Activated CD4-positive, alpha-beta T cell treated with anti-CD3 and anti-CD28 coated beads for 36 hours (primary cell): ENCODE measurements at places on chromosomes 4 and X. TPM values are rescaled to one million over a fixed set of nuclear protein-coding genes. Genes with fewer than 3 reads are reported as not detected.

DNA sequence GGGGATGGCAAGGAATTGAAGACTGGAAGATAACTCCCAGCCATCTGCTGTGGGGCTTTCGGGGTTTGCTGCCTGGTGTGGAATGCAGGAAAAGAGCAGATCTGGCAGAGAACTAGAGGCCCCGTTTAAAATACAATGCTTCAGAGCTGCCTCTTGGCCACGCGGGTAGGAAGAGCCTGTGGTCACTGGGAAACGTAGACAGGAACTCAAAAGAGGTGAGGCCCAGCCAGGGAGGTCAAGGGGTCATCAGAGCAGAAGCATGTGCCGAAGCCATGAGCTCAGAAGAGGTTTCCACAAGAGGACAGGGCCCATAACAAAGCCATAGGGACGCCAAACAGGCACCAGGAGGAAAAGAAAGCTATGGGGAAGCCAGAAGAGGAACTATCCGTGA is 14.5 kb upstream of the STS start:
- H3K4me1 ChIP-seq, result peaks cover 31% of the 10 kb centered on the region
- H3K4me3 ChIP-seq, result no peak overlapping the region
- no peaks in the 10 kb centered on the region for H3K27me3 ChIP-seq

DNA sequence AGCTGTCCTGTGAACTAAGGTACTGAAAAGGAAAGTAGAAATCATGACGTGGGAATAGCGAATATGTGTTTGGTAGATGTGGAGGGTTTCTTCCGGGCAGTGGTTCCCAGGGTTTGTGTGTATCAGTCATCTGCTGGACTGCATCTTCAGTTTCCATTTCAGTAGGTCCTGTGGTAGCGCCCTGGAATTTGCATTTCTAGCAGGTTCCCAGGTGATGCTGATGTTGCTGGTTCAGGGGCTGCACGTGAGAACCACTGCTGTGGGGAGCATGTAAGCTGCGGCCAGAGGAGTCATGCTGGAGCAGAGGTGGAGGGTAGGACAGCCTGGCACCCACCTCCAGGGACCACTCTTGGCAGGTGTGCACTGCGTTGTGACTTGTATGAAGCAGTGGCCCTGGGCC is 47.1 kb downstream of the ARHGAP10 start:
- H3K4me1 ChIP-seq, result peaks cover 29% of the 10 kb centered on the region
- H3K27me3 ChIP-seq, result no peaks in the 10 kb centered on the region
- no peak for DNase-seq
- H3K27ac ChIP-seq, result no peak overlapping the region
- no peak overlapping the region for H3K4me3 ChIP-seq

- H3K27me3 ChIP-seq, result no peaks in the 10 kb centered on the region
- no peaks in the 10 kb centered on the region for H3K4me1 ChIP-seq
- H3K36me3 ChIP-seq, result no peaks in the 10 kb centered on the region
- H3K4me3 ChIP-seq, result no peak overlapping the region
These were observed 78.3 kb downstream of the AR start for GRCh38 chrX:67622053-67622585.

GRCh38 chrX:129748305-129748704 is 9.5 kb downstream of the XPNPEP2 start:
- H3K27me3 ChIP-seq, result no peaks in the 10 kb centered on the region
- H3K36me3 ChIP-seq, result no peaks in the 10 kb centered on the region
- DNase-seq, result no peak
- H3K4me3 ChIP-seq, result no peak overlapping the region
- peaks cover 20% of the 10 kb centered on the region for H3K4me1 ChIP-seq
- H3K27ac ChIP-seq, result no peak overlapping the region

- H3K27me3 ChIP-seq, result no peaks in the 10 kb centered on the region
- H3K36me3 ChIP-seq, result peaks cover 22% of the 10 kb centered on the region
- no peak overlapping the region for H3K4me3 ChIP-seq
- DNase-seq, result no peak
These were observed 17.9 kb downstream of the COQ2 start for GRCh38 chr4:83266689-83267088.

- H3K4me3 ChIP-seq, result no peak overlapping the region
- H3K4me1 ChIP-seq, result no peaks in the 10 kb centered on the region
- no peaks in the 10 kb centered on the region for H3K36me3 ChIP-seq
- H3K27ac ChIP-seq, result no peak overlapping the region
These were observed 552.7 kb upstream of the TENM3 start for GRCh38 chr4:181690498-181690897.

DNA sequence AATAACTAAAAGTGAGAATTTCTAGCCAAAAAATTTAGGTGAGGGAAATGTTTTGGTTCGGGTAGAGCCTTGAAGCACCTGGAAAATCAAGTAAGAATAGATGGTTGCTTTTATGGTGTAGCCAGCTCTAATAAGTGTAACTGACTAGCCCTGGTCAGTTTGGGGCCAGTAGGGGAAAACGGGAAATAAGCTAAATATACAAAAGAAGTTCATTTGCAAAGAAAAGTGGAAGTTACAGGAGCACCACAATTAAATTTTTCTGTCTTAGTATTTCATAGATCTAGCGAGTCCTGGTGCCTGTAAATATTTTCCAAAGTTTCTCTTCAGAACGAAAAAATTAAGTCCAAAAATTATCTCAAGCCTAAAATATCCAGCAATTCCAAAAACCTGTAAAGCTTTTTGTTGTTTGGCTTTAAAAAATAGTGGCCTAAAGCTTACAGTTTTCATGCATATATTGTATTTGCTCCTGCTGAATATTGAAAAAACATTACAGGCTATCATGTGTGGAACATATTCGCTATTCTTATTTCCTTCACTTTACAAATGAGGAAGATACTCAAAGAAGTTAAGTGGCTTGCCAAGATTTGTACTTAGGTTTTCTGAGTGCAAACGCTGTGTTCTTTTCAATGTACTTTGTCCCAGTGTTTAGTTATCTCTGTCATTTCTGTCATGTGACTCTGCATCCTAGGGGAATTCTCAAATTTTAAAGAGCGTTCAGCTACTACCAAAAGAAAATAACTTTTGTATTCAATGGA is 7.3 kb upstream of the PTPN13 start:
- H3K36me3 ChIP-seq, result no peaks in the 10 kb centered on the region
- H3K27ac ChIP-seq, result no peak overlapping the region
- DNase-seq, result no peak
- H3K27me3 ChIP-seq, result peaks cover 2% of the 10 kb centered on the region

GRCh38 chr4:56909086-56909894 is 1.6 kb downstream of the REST start:
- peaks cover 23% of the 10 kb centered on the region for H3K36me3 ChIP-seq
- peak overlapping the region; percentile 99 for H3K4me3 ChIP-seq
- H3K27me3 ChIP-seq, result no peaks in the 10 kb centered on the region
- peak; percentile 74 for DNase-seq
- H3K4me1 ChIP-seq, result peaks cover 51% of the 10 kb centered on the region
- H3K27ac ChIP-seq, result peak overlapping the region; percentile 98

DNA sequence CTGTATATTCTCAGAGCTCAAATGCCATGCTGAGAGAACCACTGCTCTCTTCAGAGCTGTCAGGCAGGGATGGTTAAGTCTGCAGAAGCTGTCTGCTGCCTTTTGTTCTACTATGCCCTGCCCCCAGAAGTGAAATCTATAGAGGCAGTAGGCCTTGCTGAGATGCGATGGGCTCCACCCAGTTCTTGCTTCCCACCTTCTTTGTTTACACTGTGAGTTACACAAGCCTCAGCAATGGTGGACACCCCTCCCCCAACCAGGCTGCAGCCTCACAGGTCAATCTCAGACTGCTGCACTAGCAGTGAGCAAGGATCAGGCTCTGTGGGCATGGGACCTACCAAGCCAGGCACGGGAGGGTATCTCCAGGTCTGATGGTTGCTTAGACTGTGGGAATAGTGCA is 271.6 kb downstream of the CENPC start:
- no peaks in the 10 kb centered on the region for H3K36me3 ChIP-seq
- H3K4me1 ChIP-seq, result no peaks in the 10 kb centered on the region
- H3K4me3 ChIP-seq, result no peak overlapping the region
- peaks cover 1% of the 10 kb centered on the region for H3K27me3 ChIP-seq

ACOX3 gene
- 29.3 TPM for total RNA-seq

DNA sequence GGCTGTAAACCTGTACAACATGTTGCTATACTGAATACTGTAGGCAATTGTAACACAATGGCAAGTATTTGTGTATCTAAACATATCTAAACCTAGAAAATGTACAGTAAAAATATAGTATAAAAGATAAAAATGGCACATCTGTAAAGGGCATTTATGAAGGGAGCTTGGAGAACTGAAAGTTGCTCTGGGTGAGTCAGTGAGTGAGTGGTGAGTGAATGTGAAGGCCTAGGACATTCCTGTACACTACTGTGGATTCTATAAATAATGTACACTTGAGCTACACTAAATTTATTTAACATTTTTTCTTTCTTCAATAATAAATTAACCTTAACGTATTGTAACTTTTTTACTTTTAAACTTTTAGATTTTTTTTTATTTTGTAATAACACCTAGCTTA is 5.0 kb upstream of the SHROOM4 start:
- H3K27me3 ChIP-seq, result peaks cover 16% of the 10 kb centered on the region
- no peak for DNase-seq
- H3K4me3 ChIP-seq, result no peak overlapping the region
- H3K4me1 ChIP-seq, result peaks cover 6% of the 10 kb centered on the region

GRCh38 chr4:150668824-150669223 is 86.9 kb downstream of the MAB21L2 start:
- H3K27me3 ChIP-seq, result no peaks in the 10 kb centered on the region
- H3K4me3 ChIP-seq, result no peak overlapping the region
- peaks cover 16% of the 10 kb centered on the region for H3K36me3 ChIP-seq
- H3K4me1 ChIP-seq, result no peaks in the 10 kb centered on the region
- no peak for DNase-seq

AFM gene
- total RNA-seq, result not detected

DNA sequence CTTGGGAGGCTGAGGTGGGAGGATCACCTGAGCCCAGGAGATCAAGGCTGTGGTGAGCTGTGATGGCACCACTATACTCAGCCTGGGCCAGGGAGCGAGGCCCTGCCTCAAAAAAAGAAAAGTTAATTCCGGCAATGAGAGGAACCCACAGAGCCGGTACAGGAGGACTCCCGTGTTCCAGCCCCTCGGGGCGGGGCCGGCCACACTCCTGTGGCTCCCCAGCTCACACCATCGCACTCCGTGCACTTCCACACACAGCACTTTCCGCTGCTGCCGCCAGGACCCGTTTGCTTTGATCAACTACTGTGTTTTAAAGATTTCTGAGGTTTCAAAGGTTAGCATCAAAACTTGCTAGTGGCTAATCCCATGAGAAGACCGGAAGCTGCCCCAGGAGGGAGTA is 171.7 kb downstream of the AFAP1 start:
- H3K27me3 ChIP-seq, result no peaks in the 10 kb centered on the region
- DNase-seq, result no peak
- H3K4me3 ChIP-seq, result no peak overlapping the region
- H3K36me3 ChIP-seq, result peaks cover 18% of the 10 kb centered on the region

DNA sequence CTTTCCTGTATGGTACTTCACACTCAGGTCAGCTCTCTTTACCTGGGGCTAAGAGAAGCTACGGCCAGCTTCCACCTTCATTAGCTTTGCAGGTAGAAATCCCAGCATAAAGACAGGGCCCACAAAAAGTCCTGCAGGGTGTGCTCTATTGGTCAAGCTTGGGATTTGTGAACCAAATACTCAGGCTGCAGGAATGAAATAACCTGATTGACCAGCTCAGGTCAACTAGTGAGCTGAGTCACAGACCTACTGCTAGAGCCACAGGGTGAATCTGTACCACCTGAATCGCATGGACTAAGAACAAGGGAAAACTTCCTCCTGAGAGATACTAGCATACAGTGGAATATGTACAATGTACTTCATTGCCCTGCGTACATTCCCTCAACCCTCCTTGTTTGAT is 172.2 kb downstream of the HHIP start:
- no peak overlapping the region for H3K4me3 ChIP-seq
- H3K27ac ChIP-seq, result no peak overlapping the region
- no peaks in the 10 kb centered on the region for H3K36me3 ChIP-seq
- H3K27me3 ChIP-seq, result no peaks in the 10 kb centered on the region
- H3K4me1 ChIP-seq, result no peaks in the 10 kb centered on the region

ZCCHC12 gene
- total RNA-seq, result 1.3 TPM

G3BP2 gene
- total RNA-seq, result 127 TPM

DNA sequence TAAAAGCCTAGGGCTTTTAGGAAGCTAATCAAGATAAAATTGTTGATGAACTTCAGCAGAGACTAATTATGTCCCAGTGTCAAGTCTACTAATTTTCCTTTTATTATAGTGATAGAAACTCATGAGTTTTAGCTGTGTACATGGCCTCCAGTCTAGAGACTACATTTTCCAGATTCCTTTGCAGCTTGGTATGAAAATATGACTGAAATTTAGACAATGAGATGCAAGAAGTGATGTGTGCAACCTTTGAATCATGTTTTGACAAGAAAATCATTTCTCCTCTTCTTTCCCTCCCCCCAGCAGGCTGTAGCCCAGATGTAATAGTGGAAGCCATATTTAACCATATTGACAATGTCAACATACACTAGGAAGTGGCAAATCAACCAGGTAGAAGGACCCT is 30.3 kb upstream of the IL13RA2 start:
- no peak overlapping the region for H3K27ac ChIP-seq
- no peaks in the 10 kb centered on the region for H3K4me1 ChIP-seq
- no peaks in the 10 kb centered on the region for H3K27me3 ChIP-seq
- no peak overlapping the region for H3K4me3 ChIP-seq

- H3K4me1 ChIP-seq, result peaks cover 31% of the 10 kb centered on the region
- H3K36me3 ChIP-seq, result no peaks in the 10 kb centered on the region
- no peak for DNase-seq
- no peak overlapping the region for H3K4me3 ChIP-seq
- peak overlapping the region; percentile 81 for H3K27ac ChIP-seq
- no peaks in the 10 kb centered on the region for H3K27me3 ChIP-seq
These were observed 80.9 kb downstream of the FAM114A1 start for GRCh38 chr4:38948551-38948950.

DNA sequence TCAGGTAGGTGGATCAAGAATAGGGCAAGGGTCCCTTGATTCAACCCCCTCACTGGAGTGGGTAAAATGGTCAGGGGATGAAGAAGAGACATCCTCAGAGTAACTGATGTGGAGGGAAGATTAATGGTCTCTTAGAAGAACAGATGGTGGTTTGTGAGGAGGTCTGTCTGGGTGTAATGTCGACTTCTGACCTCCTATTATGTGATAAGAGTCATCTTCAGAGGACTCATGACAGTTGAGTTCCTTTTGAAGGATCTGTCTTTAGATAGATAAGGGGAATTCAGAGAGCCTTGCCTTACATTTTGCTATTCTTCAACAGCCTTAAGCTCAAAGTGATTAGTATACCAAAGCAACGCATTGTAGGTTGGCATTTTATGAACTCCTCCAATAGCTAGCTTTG is 27.1 kb upstream of the MAGEA8 start:
- H3K4me1 ChIP-seq, result no peaks in the 10 kb centered on the region
- H3K4me3 ChIP-seq, result no peak overlapping the region
- H3K27ac ChIP-seq, result no peak overlapping the region
- DNase-seq, result no peak
- H3K36me3 ChIP-seq, result no peaks in the 10 kb centered on the region

GRCh38 chrX:79159800-79160199 is 15.3 kb downstream of the GPR174 start:
- peak overlapping the region; percentile 77 for H3K27ac ChIP-seq
- no peaks in the 10 kb centered on the region for H3K27me3 ChIP-seq
- H3K4me1 ChIP-seq, result peaks cover 74% of the 10 kb centered on the region
- H3K4me3 ChIP-seq, result no peak overlapping the region
- H3K36me3 ChIP-seq, result peaks cover 18% of the 10 kb centered on the region
- no peak for DNase-seq
